Right ventricle myocardium superior (tissue), 1 donor: ENCODE measurements at places on chromosomes 11 and 22. TPM values are rescaled to one million over a fixed set of nuclear protein-coding genes. Genes with fewer than 3 reads are reported as not detected.
A peak's percentile ranks its signal among the peaks of the same experiment; 100 is the strongest.

FOLH1 gene
- 0.27 TPM for total RNA-seq

DNA sequence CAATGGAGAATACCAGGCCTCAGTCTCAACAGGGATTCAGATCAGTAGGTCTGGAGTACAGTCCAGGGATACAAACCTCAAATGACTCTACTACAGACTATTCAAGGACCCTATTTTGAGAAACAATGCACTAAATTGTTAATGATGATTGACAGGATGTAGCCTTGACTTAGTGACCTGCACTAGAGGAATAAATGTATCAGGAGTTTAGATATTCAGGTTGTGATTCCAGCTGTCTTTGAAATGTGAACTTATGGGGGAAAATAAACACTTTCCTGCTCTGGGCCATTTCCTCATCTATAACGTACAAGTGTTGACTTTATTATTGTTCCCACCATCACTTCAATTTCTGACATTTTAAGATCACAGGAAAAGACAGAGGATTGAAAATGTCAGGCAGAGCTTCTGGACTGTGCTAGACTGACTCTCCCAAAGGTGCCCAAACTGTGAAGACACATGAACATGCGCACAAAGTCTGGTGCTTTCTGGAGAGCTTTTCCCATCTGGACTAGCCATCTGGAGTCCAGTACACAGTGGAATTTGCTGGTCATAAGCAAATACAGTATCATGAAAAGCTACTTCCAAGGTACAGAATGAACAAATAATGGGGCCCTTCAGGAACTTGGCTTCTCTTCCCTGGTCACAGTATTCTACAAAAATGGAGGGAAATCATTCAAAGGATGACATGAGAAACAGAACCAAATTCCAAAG is 110.4 kb downstream of the USP35 start:
- DNase-seq, result no peak

RGL4 gene
- not detected for total RNA-seq

DTX4 gene
- 1.7 TPM for total RNA-seq

DNA sequence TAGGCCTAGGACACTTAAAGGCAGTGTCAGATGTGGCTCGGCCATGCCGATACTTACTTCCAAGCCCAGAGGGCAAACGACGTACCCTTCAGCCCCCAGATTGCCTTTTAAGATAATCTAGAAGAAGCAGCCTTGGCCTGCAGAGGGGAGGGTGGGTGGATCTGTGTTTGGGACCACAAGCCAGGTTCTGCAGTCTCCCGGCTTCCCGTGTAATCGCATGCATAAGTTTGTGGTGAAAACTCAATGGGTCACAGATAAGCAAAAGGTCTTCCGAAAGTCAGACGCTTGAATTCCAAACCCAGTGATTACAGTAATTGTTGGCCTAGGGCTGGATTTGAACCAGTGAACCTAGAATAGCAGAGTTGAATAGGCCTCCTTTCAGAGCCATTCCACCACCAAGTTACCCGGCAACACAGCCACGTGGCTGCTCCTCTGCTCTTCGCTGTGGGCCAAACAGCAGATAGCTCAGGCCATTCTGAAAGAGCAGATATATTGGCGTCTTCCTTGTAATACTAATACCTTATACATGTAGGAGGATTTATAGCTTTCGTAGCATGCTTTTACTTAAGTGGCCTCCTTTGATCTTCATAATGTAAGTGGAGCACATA is 170.8 kb upstream of the CADM1 start:
- no peak for DNase-seq

GRCh38 chr22:21632237-21632895 is at the start of gene CCDC116:
Gene CCDC116 (plus strand): TSS chr22:21632760. CDS start chr22:21633182, 422 bp downstream.
- DNase-seq, result peak; percentile 61

DNA sequence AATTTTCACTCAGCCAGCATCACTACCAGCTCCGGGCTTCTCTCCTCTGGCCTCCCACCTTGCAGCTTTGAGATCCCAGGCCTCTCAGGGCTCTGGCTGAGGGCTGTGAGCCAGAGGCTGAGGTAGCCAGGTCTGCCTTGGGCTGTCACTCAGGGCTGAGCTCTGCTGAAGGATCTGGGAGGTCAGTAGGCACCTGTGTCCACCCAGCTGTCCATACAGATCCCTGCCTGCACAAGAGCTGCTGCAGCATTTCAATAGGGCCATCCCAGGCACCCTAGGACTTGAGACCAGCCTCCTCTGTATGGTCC is 12.6 kb downstream of the KCNQ1OT1 start:
- peak; percentile 4 for DNase-seq

ACO2 gene
- 835 TPM for total RNA-seq
